ENCODE measurements at places on chromosomes 16 and 17.

DNA sequence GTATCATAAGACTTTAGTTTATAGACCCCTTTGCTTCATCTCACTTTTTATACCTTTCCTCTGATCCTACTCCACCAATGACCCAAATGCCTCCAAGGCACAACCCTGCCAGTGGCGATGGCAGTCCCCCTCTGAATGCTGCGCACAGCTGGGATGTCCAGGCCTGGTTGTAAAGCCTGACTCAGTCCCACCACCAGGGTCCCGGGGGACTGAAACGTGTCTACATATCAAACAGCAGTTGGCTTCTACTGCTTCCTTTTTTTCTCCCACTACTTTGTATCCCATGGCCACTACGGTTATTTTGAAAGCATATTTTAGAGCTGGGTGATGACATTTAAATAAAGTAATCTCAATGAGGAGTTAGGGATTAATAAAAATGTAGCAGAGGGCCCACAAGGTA lies 329.8 kb upstream of the PSMD7 start:
- DNase-seq = no peak

DNA sequence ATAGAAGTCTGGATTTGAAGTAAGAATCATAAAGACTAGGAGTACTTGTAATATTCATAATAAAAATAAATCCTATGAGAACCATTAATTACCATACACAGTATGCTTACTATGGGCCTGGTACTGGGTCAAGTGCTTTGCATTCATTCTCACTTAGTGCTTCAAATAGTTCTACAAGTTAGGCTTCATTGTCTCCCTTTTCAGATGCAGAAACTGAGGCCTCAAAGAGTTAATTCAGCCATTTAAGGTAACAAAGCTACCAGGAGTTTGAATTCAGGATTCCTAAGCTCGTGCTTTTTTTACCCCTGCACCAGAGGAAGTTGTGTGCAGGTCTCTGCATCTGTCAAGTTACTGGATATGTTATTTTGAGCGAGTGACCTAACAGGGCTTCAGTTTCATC lies 1098.4 kb upstream of the EEF2KMT start:
- DNase-seq = no peak

- DNase-seq = no peak
Measured at GRCh38 chr17:39284685-39285084, 58.9 kb upstream of the STAC2 start.

GRCh38 chr16:12132290-12132689 lies 155.8 kb downstream of the SNX29 start:
- no peak for DNase-seq

DNA sequence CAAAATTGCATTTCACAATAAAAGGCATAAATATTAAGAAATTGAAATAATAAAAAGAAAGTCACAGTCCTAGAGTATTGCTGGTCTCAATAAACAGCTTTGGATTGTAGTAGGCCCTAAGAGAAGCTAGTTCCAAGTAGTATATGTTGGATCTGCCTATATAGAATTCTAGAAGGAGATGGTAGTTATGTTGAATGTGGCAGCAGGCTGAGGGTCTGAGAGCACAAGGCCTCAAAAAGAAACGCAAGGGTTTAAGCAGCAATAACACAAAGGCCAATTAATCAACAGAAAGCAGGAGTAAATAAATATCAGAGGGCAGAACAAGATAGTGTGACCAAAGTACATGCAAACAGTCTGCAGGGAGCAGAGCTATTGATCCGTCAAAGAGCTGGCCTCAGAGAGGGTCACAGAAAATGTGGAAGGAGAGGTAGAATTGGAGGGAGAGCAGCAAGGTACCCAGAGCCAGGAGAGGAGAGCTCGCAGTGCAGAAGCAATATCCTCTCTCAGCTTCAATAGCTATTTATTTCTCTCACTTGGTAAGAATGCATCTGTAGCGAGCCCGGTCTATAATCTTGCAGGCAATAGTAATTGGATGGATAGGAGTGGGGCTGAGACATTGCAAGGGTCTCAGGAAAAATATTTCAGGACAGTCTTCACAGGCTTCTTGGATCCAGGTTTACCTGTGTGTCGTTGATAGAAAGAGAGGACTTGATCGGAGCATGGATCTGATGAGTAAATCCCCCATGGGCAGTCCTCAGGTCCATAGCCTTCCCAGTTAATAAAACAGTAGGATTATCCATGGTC lies 25.1 kb upstream of the MED13 start:
- DNase-seq = no peak

DNA sequence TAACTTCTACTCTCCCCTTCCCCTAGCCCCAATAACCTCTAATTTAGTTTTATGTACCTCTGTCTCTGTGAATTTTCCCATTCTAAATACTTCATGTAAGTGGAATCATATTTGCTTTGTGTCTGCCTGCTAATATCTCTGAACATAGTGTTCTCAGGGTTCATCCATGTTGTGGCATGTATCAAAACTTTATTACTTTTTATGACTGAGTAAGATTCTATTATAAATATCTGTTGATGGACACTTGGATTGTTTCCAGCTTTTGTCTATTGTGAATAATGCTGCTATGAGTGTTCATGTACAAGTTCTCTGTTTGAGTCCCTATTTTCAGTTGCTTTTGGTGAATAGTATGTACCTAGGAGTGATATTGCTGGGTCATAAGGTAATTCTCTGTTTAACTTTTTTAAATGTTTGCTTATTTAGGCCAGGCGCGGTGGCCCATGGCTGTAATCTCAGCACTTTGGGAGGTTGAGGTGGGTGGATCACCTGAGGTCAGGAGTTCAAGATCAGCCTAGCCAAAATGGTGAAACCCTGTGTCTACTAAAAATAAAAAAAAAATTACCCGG lies 92.8 kb downstream of the CHD9 start:
- no peak for DNase-seq

Data from kidney (tissue), 22 donors.